ENCODE measurements at places on chromosomes 16 and 17. TPM values are rescaled to one million over a fixed set of nuclear protein-coding genes. Genes with fewer than 3 reads are reported as not detected.

The FBRS gene
- 21.4 TPM for total RNA-seq

The EMC6 gene
- total RNA-seq, result 20.7 TPM

The ACSM2A gene
- 352 TPM for total RNA-seq

The CD300H gene
- 1.2 TPM for total RNA-seq

The CCL2 gene
- total RNA-seq, result 32.2 TPM

The GEMIN4 gene
- total RNA-seq, result 7.1 TPM

The RARA gene
- 41.9 TPM for total RNA-seq

Measured in right lobe of liver (tissue), 6 donors.